ENCODE measurements at places on chromosomes 2 and 18. TPM values are rescaled to one million over a fixed set of nuclear protein-coding genes. Genes with fewer than 3 reads are reported as not detected.

- DNase-seq: no peak
These were observed 3.7 kb upstream of the ATG16L1 start for GRCh38 chr2:233247744-233248143.

DNA sequence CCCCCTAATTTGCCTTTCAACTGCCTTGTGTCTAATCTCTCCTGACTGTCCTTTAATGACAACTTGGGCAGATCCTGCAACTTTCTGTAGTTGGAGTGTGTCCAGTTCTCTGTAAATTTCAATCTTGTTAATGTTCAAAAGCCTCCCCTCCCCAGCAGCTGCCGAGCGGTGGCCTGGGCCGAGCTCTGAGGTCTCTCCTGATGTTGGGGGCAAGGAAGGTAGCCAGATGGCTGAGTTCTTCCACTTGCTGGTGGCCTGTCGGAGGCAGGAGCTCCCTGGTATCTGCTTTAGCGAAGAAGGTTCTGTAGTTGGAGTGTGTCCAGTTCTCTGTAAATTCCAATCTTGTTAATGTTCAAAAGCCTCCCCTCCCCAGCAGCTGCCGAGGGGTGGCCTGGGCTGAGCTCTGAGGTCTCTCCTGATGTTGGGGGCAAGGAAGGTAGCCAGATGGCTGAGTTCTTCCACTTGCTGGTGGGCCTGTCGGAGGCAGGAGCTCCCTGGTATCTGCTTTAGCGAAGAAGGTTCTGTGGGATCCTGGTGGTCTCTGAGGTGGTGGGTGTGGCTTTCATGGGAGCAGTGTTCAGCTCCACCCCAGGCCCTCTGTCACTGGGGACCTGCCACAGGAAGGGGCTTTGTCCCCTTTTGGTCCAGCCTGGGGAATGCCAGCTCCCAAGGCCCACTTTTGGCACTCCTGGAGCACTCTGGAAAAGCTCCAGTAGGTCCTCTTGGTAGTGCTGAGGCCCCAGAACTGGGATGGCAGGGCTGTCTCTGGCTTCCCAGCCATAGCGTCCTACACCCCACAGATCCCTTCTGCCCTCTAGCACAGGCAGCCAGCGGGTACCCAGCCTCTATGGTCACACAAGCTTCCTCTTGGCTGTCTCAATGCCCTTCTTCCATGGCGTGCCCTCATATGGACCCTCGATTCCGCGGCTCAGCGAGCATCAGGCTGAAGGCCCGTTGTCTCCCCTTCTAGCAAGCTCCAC lies 211.9 kb downstream of the ALPK2 start:
- no peak for DNase-seq

The SIX2 gene
- total RNA-seq: 0.40 TPM

DNA sequence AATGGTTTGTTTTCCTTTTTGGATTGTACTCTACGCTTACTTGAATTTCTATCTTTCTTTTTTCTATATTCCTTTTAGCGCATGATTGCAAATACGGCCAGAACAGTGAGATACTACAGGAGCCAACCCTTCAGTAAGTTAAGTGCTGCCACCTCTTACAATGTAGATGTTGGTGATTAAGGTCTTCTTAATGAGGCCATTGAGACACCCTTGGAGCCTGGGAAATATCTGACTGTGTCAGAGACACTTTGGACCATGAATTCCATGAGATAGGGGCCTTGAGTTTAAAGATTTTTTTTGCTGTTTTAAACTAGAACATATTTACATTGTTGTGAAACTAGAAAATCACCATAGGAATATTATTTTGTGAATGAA lies 27.1 kb upstream of the MAP3K20 start:
- no peak for DNase-seq

The NOL4 gene
- total RNA-seq: 0.35 TPM

The CAPN14 gene
- total RNA-seq: 0.42 TPM

GRCh38 chr2:143828763-143829537 lies 691.0 kb downstream of the ZEB2 start:
- DNase-seq: no peak

GRCh38 chr2:174615871-174616436 lies 18.4 kb upstream of the WIPF1 start:
- DNase-seq: no peak

GRCh38 chr18:49250816-49251388 lies 209.5 kb downstream of the DYM start:
- DNase-seq: no peak

The FIGN gene
- total RNA-seq: 16.6 TPM

DNA sequence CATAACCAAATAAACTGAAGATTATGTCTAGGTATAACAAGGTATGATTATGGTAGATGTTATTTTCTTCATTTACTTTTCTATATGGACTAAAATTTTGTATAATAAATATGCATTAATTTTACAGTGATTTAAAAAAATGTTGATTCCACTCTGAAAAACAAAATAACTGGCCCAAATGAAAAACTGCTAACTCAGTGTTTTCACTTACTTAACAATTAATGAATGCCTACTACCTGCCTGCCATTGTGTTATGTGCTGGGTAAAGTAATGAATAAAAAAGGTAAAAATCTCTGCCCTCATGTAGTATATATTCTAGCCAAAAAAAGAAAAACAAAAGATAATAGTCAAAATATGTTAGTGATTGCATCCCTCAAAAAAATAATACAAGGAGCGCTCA lies 29.6 kb upstream of the C2orf15 start:
- no peak for DNase-seq

- DNase-seq: no peak
These were observed 54.5 kb downstream of the MFSD6 start for GRCh38 chr2:190462611-190463010.

- DNase-seq: no peak
These were observed 19.1 kb downstream of the CYBRD1 start for GRCh38 chr2:171541202-171541887.

The PTPN2 gene
- 11.7 TPM for total RNA-seq

GRCh38 chr2:152759290-152760072 lies 41.1 kb downstream of the ARL6IP6 start:
- DNase-seq: no peak

- DNase-seq: no peak
These were observed 147.3 kb upstream of the SPRED2 start for GRCh38 chr2:65579506-65580235.

GRCh38 chr2:113156278-113157117 lies 17.3 kb upstream of the PSD4 start:
- no peak for DNase-seq

The DYNC1I2 gene
- total RNA-seq: 71.2 TPM

DNA sequence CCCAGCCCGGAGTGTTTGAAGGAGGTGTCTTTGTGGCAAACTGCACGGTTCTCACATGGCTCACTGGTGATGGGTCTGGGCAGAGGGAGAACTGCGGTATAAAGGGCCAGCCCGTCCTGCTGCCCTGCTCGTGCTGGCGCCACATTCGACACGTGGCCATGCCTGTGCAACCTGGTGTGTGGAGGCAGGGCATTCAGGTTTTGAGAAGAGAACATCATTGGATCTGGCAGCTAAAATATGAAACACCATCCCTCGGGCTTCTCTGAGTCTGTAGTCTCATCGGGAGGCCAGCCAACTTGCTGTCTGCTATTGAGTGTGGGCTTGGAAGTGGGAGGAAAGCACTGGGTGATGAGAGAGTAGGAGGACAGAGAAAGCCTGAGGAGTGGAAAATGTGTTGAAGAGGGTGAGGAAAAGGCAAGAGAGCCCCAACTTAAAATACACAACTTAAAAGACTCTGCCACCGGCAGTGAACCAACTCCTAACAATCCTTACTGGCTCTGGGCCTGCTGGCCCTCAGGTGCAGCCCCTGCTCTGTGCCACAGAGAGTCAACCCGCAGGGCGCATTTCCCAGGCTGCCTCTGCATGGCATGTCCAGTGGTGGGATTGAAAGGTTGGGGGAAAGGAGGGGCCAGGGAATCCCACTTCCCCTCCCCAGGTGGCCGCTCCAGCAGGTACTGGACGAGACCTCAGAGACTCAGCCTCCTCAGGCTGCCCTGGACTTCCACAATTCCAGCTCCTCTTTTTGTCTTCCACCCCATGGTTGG lies 112.7 kb upstream of the DLX2 start:
- no peak for DNase-seq

Measured in left ventricle myocardium superior (tissue), 1 donor.